T-helper 17 cell (primary cell): ENCODE measurements at places on chromosomes 7 and 10.

- DNase-seq: peak; percentile 17
These were observed 24.6 kb upstream of the INMT start for GRCh38 chr7:30727061-30727945.

DNA sequence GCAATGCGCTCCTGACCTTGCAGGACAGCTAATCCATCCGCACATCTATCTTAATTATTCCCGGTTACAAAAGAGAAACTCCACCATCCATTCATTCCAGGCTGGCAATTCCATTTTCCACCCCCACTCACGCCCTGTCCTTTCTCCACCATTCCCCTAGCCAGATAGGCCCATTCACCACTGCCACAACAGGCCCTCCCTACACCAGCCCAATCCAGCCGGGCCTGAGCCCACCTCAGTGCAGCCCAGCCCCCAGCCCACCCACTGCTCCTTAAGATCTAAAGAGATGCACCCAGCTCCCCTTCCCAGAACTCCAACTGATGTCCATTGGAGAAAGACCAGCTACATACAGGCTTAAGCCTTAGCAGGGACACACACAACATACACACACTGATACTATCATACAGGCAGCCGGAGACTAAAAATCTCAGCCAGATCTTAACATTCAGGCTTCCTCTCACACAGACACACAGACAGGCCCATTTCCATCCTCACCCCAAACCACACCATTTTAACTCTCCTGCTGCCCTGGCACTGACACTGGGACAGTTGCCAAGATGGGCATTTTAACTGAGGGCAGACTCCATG, 38.0 kb upstream of the PAX2 start:
- no peak for DNase-seq

GRCh38 chr7:103487419-103487818, 41.4 kb upstream of the SLC26A5 start:
- no peak for DNase-seq

DNA sequence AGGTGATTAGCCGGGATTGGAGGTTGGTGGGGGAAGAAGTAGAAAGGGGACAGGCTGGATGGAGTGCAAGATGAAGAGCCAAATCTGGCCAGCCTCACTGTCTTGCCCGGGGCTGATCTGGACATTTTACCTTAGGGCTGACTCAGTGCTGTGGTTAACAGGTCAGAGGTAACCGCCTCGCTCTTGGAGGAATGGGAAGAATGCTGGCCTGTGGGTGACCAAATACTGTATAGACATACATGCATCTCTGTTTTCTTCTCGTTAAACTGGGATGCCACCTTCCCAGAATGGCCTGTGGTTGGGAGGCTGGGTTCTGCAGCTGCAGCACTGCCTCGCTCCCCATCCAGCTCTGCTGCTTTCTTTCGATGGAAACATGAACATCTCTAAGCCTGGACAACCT, 120.0 kb downstream of the SEC23IP start:
- no peak for DNase-seq

- no peak for DNase-seq
These were observed 4.7 kb upstream of the CREB5 start for GRCh38 chr7:28407651-28408050.

DNA sequence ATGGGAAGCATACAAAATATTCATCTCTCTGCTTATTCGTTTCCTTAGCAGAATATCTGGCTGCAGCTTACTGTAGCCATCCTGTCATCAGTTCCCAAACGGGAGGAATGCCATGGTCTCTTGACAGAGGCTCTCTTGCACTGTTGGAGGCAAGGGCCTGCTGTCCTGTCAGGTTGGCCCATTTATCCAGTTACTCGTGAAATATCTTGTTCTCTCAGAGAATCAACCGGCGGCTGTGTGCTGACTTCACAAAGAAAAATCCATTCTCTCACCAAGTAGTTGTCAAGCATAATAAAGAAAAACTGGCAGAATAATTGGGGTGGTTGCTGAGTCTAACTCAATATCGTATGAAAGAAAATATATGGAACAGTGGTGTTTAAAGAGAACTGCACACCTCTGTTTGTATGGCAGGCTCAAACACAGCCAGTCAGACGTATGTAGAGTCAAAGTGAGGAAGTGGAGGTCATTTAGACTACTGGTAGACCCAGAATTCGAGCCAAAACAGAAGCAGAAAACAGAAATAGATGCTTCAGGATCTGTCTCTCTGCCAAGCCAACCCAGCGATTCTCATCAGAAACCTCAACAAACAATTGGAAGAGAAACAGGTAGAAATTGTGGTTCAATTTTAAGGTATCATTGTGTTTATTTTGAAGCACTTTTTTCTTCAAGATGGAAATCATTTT, 349.2 kb upstream of the PRKCQ start:
- no peak for DNase-seq

DNA sequence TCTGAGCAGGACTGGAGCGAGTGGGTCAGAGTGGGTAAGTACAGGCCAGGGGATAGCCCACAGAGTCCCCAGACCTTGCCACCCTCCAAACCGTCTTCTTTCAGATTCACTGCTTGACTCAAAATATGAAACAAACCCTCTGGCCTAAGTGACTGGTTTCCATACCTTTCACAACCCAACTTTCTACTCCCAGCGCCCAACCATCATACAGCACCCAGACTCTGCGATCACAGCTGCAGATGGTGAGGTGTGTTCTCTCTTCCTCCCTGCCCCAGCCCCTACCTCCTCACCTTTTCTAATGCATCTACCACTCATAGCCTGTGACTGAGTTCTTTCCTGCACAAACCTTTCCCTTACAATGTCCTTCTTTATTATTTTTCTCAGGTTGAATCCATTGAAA, 92.0 kb upstream of the CELF2 start:
- DNase-seq: no peak

GRCh38 chr10:115456812-115457211, 363.6 kb downstream of the ATRNL1 start:
- DNase-seq: no peak

DNA sequence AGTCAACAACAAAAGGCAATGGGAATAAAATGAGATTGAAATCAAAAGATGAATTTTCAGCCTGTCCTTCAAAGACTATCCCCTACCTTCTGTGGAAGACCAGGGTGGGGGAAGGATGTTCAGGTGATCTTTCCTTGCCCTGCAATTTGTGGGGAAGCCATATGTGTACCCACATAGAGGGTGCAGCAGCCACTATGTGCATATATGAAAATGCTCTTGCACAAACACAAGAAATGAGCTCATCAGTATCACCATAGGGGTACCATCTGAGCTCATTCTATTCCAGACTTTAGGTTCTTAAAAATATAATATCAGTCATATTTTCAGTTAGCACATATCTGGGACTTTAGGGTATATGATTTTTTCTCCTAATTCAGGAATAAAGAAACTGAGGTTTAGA, 17.7 kb downstream of the GIMAP5 start:
- no peak for DNase-seq

DNA sequence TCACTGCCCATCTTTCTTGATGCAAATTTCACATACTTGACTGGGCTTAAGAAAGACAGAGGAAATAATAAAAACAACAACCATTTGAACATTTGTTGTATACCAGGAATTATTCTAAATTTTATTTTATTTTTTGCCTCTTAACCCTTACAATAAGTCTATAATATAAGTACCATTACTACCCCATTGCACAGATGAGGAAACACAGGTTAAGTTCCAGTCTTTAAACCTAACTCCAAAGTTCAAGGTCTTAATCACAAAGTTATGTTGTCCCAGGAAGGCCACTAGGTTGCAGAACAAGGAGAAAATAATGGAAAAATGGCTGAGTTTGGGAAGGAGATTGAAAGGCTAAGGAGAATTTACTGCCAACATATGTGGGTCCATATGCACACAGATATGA, 3.5 kb downstream of the FKBP14 start:
- no peak for DNase-seq

- no peak for DNase-seq
These were observed 12.0 kb downstream of the FXYD4 start for GRCh38 chr10:43383204-43383971.

- DNase-seq: no peak
These were observed 136.4 kb downstream of the WNT2 start for GRCh38 chr7:117186218-117187010.

DNA sequence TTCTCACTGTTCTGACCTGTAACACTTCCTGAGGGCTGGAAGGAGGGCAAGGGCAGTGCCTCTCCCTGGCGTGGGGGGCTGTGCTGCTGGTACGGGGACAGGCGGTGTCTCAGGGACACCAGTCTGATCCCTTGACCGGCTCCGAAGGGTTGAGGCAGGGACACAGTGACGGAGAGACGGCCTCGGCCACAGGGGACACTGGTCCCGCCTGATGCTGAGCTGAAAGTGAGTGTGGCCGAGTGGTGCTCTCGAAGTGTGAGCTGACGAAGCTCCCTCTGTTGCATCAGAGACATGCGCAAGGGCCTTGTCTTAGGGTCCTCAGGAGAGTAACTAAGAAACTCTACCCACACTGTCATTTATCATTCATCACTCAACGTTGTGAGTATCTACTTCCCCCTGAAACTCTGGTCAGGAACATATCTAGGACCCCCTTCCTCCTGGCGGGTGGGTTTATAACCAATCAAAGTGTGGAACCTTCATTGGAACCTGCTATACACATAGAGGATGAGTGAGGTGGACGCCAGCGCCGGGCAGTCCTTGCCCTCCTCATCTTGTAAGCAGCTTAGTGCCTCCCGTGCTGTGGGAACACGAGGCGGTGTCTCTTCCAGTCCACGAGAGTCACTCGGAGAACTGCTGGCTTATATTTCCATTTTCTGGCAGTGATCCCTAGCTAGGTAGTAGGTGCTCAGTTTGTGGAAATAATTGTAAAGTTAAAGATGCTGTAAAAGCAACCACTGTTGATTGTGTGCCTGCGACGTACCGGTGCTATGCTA, 283.1 kb downstream of the DNAJB6 start:
- no peak for DNase-seq

- no peak for DNase-seq
These were observed 691.3 kb downstream of the KCNMA1 start for GRCh38 chr10:76946270-76946669.

GRCh38 chr10:75654772-75655171, 223.3 kb downstream of the LRMDA start:
- DNase-seq: no peak

- no peak for DNase-seq
These were observed 256.4 kb downstream of the ABCA13 start for GRCh38 chr7:48427671-48428070.

GRCh38 chr10:6507311-6507710, 72.8 kb downstream of the PRKCQ start:
- DNase-seq: no peak

DNA sequence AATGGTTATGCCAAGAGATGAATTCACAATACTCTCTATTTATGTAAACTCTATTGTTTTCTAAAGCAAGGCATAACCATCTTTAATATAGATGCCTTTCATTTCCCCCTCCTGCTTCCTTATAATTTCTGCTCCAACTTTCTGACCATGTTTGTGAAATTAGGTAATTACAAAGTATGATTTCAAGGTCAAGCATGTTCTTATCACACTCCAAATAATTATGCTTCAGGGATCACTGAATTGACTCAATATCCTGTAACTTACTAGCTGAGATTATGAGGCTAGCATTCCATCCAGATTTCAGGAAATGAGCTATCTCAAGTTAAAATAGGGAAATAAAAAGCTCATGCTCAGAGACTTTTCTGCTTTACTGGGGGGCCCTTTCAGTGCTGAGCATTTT, 655.9 kb upstream of the IGFBP3 start:
- no peak for DNase-seq

GRCh38 chr7:41921453-41921981, 218.6 kb upstream of the INHBA start:
- no peak for DNase-seq

DNA sequence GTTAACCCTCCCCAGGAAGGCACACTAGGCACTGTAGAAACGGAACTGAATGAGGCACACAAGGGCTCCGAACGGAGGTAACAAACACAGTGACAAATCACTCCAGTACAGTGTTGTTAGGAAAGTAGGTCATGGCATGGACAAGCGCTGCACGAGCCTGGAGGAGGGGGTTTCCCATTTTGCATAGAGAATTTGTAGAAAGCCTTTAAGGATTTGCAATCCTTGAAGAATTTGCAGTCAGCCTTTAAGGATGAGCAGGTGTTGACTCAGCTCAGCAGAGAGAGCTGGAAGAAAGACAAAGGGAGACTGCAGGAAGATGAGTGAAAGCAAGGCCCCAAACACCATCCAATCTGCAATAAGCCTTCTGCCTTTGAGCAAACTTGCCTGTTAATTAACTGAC, 51.1 kb upstream of the PPP1R3C start:
- no peak for DNase-seq

GRCh38 chr7:46518713-46519112, 597.6 kb upstream of the IGFBP3 start:
- DNase-seq: no peak

- DNase-seq: no peak
These were observed 84.0 kb downstream of the PTPN20 start for GRCh38 chr10:46995234-46995633.

GRCh38 chr7:87075671-87076404, 16.4 kb upstream of the ELAPOR2 start:
- DNase-seq: no peak

DNA sequence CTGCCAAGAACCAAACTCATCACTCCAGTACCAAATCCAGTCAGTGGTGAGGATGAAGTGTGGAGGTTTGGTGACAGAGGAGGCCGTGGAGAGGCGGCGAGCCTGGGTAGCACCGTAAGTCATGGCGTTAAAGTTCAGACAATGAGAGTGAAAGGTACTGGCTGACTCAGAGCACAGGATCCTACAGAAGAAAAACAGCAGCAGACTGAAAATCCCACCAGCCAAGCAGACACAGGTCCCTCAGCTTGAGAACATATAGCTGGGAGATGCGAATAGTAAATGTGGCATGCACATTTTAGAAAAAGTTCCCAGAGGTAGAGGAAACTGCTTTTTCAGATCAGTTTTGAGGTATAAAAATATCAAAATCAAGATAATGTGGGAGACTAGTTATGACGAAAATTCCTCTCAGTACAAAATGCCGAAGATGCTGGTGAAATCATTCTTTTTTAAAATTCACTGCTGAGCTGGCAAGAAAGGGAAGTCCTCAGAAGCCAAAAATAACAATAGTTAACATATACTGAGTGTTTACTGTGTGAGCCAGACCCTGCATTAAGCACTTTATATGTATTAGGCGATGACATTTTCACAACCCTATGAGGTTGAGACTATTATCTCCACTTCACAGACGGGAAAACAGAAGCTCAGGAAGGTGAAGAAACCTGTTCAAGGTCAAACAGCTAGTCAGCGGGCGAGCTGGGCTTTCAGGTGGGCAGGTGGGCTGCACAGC, 20.9 kb downstream of the PARP12 start:
- no peak for DNase-seq

DNA sequence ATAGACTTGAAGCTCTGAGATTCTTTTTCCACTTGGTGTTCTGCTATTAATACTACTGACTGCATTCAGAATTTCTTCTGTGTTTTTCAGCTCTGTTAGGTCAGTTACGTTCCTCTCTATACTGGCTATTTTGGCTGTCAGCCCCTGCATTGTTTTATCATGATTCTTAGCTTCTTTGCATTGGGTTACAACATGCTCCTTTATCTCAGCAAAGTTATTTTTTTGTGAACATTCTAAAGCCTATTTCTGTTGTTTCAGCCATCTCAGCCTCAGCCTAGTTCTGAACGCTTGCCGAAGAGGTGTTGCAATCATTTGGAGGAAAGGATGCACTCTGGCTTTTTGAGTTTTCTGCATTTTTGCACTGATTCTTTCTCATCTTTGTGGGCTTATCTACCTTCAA, 201.5 kb upstream of the GNAI1 start:
- DNase-seq: no peak
